ENCODE measurements at places on chromosomes 1 and 21.

- DNase-seq: no peak
These were observed 1.7 kb downstream of the TSPEAR start for GRCh38 chr21:44709426-44710293.

GRCh38 chr1:108120163-108120562 is 80.0 kb downstream of the SLC25A24 start:
- no peak for DNase-seq

GRCh38 chr1:228378873-228379460 is 27.7 kb downstream of the TRIM11 start:
- no peak for DNase-seq

GRCh38 chr1:98480271-98480670 is 181.2 kb upstream of the SNX7 start:
- no peak for DNase-seq

DNA sequence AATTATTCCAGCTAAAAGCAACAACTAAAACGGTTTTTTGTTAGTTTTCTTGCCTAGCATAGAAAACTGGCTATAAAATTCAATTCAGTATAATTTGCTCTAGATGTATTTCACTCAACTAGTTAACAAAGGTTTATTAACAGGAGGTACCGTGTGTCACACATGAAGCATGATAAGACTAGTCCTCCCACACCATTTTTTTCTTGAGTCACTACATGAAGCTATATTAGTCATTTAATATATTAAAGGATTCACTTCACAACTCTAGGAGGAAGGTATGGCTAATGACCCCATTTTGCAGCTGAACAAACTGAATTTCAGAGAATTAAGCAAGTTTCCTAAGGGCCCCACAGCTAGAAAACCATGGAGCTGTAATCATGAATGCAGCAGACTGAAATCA is 307.8 kb upstream of the USP25 start:
- no peak for DNase-seq

GRCh38 chr1:226450688-226451087 is 42.8 kb upstream of the PARP1 start:
- no peak for DNase-seq

GRCh38 chr1:46595127-46595526 is 8.9 kb downstream of the MKNK1 start:
- DNase-seq: no peak

DNA sequence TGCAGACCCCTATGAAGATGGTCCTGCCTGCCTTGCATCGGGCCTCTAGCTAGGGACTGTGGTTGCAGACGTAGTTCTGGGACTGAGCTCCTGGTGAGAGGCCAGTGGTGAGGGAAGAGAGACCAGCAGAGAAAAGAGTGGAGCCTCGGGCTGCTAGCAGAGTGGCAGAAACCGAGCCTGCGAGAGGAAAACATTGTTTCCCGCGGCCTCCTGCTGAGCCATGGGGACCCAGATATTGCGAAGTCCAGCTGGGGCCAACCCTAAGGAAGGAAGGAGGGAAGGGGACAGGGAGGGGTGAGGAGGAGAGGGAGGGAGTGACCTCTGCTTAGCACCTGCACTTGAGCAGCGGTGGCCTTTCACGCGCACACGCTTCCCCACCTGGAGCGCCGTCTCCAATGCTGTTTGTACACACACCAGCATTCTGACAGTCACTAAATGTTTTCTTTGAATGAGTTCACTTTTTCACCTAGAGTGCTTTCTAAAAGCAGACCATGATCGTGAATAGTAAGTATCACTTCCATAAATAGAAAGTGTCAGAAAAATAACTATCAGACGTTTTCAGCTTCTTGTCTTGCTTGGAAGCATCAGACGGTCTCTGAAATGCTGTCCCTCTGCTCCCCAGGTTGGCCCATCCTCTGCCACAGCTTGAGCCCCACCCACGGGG is 2.5 kb upstream of the FNDC10 start:
- DNase-seq: no peak

GRCh38 chr1:89836252-89837035 is 15.6 kb downstream of the LRRC8D start:
- no peak for DNase-seq

DNA sequence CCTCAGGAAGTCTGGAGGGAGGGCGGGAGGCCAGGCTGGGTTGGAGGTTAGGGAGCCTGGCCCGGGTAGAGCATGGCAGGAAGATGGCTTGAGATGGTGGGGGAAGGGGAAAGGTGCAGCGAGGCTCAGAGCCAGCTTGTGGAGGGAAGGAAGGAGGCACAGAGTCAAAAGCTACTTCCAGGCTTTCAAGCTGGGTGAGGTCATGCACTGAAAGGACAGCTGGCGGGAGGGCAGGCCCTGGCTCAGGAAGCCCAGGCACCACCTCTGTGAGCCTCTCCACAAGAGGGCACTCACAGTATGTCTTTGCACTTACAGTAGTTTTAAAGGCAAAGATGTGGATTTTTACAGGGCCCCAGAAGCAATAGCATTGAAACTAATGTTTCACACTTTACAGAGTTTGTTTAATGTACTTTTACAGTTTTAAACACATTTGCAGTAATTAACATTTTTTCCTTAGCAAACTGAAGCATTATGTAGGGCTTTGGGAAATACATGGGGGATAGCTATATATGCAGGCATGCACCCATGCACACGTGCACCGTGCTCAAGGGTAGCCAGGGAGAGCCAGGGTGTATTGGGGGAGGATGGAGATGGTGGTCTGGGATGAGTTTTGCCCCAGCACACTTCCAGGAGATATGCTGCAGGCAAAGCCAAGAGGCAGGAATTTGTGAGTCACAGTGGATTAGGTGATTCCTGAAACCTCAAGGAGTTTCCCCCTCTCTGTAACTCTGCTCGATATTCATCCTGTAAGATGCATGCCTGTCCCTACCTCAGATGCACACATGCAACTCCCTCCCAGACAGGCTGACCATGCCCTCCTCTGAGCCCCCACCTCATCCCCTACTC is 6.1 kb upstream of the ADAM15 start:
- peak; percentile 42 for DNase-seq

DNA sequence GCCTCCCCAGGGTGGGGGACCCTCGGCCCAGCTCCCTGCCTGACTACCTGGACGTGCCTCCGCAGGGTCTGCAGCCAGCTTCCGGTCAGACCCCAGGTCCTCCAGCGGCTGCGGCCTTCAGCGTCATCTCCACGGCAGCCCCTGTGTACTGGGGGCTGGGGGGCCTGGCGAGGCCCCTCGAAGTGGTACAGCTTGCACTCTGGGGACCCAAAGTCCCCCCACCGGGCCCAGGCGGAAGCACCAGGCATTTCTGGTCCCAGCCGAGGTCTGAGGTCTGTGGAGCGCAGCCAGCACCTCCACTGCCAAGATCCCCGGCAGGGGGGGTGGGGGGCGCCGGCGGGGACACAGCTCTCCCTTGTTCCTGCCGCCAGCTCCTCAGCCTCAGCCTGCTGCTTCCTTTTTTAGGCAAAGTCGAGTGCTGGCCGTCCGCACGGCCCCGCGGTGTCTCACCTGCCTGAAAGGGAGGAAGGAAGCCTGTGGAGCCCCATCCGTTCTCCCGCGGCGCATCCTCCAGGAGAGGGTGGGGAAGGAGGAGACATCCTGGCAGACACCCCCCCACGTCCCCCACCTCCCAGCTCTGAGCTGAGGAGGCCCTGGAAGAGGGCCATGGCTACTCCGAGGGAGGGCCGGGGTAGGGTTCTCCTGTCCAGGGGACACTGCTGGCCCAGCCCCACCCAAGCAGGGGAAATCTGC is 1.2 kb upstream of the VWA1 start:
- no peak for DNase-seq

All from stimulated activated CD8-positive, alpha-beta memory T cell treated with anti-CD3 and anti-CD28 coated beads, Interleukin-7, amount 100 ng/mL, for 4 hours (primary cell).